ENCODE measurements at places on chromosomes 11 and 22.

- no peak for DNase-seq
- no peak overlapping the region for H3K4me3 ChIP-seq
- H3K4me1 ChIP-seq, result peaks cover 51% of the 10 kb centered on the region
- no peaks in the 10 kb centered on the region for H3K36me3 ChIP-seq
Observed at GRCh38 chr22:44357296-44357965, 44.7 kb upstream of the SHISAL1 start.

GRCh38 chr11:112267188-112267591 lies 6.5 kb upstream of the PLET1 start:
- no peak overlapping the region for H3K27ac ChIP-seq
- H3K36me3 ChIP-seq, result no peaks in the 10 kb centered on the region
- H3K4me3 ChIP-seq, result no peak overlapping the region

GRCh38 chr22:42856179-42856864 lies 751 bp downstream of the ARFGAP3 start:
- DNase-seq, result no peak
- H3K27me3 ChIP-seq, result no peaks in the 10 kb centered on the region
- peak overlapping the region; percentile 94 for H3K4me3 ChIP-seq
- H3K36me3 ChIP-seq, result no peaks in the 10 kb centered on the region
- H3K4me1 ChIP-seq, result peaks cover 14% of the 10 kb centered on the region

DNA sequence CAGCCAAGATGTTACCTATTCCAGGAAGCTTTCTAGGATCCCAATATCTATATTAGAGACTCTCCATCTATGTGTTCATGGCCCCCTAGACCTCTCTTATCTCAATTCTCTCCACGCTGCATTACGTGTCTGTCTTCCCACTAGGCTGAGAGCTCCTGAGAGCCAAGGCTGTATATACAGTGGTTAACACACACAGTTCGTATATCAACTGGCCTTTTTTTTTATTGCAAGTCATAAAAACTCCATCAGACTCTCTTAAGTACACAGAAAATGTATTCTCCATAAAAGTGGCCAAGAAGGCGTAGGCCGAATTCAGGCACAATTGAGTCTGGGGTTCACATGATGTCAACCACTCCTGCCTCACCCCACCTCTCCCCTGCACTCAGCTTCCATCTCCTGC lies 115.9 kb downstream of the TRIM29 start:
- no peak for DNase-seq
- no peaks in the 10 kb centered on the region for H3K4me1 ChIP-seq
- no peaks in the 10 kb centered on the region for H3K36me3 ChIP-seq
- no peak overlapping the region for H3K27ac ChIP-seq
- no peak overlapping the region for H3K4me3 ChIP-seq

GRCh38 chr11:64304032-64304315 lies 1.4 kb upstream of the ESRRA start:
- peak overlapping the region; percentile 69 for H3K4me3 ChIP-seq
- H3K27ac ChIP-seq, result peak overlapping the region; percentile 86
- peaks cover 32% of the 10 kb centered on the region for H3K27me3 ChIP-seq
- peaks cover 2% of the 10 kb centered on the region for H3K36me3 ChIP-seq
- H3K4me1 ChIP-seq, result peaks cover 63% of the 10 kb centered on the region
